ENCODE measurements at places on chromosomes 5 and 9.
A peak's percentile ranks its signal among the peaks of the same experiment; 100 is the strongest.

DNA sequence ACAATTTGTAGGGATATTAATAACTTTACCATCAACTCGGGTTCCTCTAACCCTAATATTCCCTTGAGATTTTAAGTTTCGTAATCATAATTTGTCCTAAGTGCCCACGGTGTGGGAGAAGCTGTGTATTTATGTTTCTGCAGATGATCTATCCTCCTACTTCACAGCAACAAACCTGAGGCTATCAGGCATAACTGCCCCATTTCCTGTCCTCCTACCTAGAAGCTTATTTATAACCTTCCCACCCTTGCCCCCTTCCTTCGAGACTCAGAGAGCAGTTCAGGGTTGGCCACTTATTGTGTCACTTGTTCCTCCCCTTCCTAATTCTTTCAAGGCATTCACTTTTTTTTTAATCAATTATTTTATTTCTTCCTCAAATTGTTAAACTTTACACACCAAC, 29.6 kb upstream of the LCP2 start:
- DNase-seq: no peak

- no peak for DNase-seq
Measured at GRCh38 chr9:70873506-70873905, 247.9 kb downstream of the TRPM3 start.

DNA sequence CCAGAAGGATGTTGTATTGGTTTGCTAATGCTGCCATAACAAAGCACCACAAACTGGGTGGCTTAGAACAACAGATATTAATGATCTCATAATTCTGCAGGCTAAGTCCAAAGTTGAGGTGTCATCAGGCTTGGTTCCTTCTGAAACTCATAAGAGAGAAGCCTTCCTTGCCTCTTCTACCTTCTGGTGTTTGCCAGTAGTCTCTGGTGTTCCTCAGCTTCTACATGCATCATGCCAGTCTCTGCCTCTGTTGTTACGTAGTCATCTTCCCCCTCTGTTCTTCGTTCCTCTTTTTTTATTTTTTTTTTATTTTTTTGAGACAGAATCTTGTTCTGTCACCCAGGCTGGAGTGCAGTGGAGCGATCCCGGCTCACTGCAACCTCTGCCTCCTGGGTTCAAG, 61.8 kb downstream of the LRRC70 start:
- DNase-seq: no peak

DNA sequence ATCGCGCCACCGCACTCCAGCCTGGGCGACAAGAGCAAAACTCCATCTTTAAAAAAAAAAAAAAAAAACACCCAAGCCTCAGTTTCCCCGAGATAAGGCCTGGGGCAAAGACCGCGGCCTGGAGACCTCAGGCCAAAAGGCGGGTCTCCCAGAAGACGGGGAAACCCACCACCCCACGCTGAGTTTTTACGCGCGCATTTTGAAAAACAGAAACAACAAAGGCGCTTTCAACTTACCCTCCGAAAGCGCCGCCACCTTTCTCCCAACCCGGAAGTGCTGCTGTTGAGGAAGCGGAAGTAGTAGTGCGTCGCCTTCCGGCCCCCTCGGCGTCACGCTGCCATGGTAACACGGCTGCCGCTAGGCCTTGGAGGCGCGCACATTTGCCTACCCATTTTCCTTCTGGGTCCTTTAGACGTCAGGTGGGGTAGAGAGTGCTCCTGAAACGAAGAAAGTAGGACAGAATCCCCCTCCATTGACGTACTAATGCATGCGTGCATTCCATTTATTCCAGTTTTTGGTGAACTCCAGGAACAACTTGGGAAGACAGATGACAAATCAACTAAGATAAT, at the start of gene TTF1:
Gene TTF1, minus strand, starts transcription at position 287 of the 569 bp plus-strand sequence. CDS start 4,019 bp downstream, outside the sequence.
- DNase-seq: peak; percentile 65

GRCh38 chr5:72658161-72658560, 151.0 kb upstream of the ZNF366 start:
- DNase-seq: no peak
